ENCODE measurements at places on chromosomes 2 and 18.

GRCh38 chr2:147456779-147457178 lies 388.1 kb upstream of the ACVR2A start:
- DNase-seq: no peak

GRCh38 chr2:153068052-153068451 lies 349.6 kb downstream of the ARL6IP6 start:
- DNase-seq: no peak

GRCh38 chr2:37819186-37819585 lies 105.9 kb upstream of the RMDN2 start:
- no peak for DNase-seq

GRCh38 chr2:205585449-205586383 lies 96.6 kb upstream of the NRP2 start:
- no peak for DNase-seq

DNA sequence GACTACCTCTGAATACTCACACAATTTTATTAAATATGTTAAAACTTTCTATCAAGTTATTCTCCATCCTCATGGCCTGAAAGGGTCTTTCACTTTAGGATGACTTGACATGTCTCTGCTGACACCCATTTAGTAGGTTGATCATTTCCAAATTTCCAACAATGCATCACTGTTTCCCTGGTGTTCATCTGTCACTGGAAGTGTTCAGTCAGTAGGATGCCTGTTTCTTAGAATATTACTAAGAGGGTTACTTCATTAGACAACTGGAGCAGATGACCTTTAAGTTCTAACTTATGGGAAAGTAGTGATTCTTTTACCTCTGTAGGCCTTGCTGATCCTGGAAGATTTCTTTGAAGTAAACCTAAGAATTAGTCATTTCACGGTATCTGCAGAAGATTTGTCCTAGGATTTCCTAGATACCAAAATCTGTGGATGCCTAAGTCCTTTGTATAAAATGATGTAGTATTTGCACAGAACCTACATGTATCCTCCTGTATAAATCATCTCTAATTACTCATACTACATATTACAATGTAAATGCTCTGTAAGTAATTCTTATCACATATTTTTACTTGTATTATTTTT lies 77.7 kb downstream of the MAP3K20 start:
- no peak for DNase-seq

- no peak for DNase-seq
Observed at GRCh38 chr2:134490559-134490958, 228.2 kb downstream of the TMEM163 start.

- peak; percentile 59 for DNase-seq
Observed at GRCh38 chr2:15560140-15560987, 770 bp downstream of the NBAS start.

DNA sequence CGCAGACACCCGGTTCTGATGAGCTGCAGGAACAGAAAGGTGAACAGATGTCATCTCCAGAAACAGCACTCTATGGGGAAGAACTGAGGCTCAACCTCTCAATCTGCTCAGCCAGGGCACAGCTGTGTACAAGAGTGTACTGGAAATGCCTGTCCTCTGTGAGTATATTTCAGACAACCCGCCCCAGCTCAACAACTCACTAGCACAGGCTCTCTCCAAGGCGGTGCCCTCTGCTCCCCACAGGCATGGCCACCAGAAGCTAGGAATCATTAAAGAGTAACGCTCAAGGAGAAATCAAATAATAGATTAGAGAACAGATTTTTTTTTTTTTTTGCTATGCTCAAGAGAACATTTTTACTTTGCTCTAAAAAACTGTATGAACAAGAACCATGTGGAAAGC lies 43.8 kb downstream of the WDFY1 start:
- DNase-seq: no peak

- DNase-seq: peak; percentile 60
Observed at GRCh38 chr2:177147093-177147694, 65.4 kb upstream of the HNRNPA3 start.

DNA sequence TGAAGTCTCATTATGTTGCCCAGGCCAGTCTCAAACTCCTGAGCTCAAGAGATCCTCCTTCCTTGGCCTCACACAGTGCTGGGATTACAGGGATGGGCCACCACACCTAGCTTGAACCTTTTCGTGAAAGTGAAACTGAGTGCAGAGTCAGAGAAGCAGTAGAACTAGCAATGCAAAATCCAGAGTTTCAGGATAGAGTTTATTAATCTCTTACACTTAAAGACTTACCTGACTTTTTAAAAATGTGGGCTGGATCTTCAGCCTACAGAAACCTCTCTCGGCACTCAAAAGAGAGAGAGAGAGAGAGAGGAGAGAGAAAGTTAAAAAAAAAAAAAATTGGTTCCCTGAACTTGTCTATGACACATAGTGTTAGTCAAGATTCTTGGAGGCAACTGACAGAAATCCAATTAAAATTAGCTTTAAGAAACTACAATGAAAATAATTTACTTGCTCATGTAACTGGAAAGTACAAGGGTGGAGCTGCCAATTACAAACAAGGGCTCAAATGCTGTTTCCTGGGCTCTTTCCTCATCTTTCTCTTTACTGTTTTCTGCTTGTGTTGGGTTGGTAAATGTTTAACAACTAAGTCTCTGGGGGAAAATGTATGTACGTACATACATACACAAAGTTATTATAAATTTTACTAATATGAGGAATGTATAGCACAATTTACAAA lies 98.1 kb upstream of the CERS6 start:
- no peak for DNase-seq

GRCh38 chr2:168633200-168633599 lies 169.2 kb upstream of the NOSTRIN start:
- DNase-seq: no peak

DNA sequence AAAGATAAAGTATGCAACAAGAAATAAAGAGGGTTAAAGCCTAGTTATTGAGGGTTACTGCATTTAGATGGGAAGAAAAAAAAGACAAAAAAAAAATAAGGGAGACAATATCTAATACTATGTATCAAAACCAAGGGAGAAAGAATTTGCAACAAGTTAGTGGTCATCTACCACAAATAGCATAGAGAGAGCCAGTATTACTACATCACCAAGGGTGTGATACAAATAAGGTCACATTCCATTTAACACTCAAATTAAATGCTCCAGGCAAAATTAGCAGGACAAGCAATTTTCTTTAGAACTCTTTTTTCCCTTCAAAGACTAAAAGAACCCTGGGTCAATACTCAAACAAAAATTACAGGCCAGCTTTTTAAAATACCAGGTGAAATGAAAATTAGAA lies 115.1 kb upstream of the GULP1 start:
- DNase-seq: no peak

DNA sequence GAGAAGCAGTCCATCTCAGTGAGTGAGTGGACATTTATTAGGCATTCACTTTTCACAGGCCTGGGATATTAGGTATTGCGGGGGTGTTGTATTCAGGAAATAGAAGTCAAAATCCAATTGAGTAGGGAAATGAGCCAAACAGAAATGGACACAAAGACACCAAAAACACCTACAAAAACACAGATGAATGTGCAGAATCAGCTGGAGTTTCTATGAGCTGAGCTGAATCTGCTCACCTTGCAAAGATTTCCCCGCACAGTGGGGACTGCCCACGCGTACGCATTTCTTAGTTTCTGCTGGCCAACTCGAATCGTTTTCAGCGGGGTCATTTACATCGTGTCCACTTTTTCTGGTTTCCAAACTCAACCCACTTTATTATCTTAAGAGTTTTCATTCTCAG lies 160.0 kb downstream of the BCL2 start:
- no peak for DNase-seq

GRCh38 chr2:122239440-122239839 lies 484.0 kb downstream of the TSN start:
- no peak for DNase-seq

- DNase-seq: no peak
Observed at GRCh38 chr2:7242189-7242867, 325.1 kb downstream of the RNF144A start.

- peak; percentile 83 for DNase-seq
Observed at GRCh38 chr2:219253753-219254589, at the start of gene TUBA4A. Gene TUBA4A, minus strand, starts transcription at chr2:219253918. Its CDS starts 60 bp downstream, at chr2:219253858.

GRCh38 chr2:5692561-5693286 lies 540 bp downstream of the SOX11 start:
- no peak for DNase-seq

DNA sequence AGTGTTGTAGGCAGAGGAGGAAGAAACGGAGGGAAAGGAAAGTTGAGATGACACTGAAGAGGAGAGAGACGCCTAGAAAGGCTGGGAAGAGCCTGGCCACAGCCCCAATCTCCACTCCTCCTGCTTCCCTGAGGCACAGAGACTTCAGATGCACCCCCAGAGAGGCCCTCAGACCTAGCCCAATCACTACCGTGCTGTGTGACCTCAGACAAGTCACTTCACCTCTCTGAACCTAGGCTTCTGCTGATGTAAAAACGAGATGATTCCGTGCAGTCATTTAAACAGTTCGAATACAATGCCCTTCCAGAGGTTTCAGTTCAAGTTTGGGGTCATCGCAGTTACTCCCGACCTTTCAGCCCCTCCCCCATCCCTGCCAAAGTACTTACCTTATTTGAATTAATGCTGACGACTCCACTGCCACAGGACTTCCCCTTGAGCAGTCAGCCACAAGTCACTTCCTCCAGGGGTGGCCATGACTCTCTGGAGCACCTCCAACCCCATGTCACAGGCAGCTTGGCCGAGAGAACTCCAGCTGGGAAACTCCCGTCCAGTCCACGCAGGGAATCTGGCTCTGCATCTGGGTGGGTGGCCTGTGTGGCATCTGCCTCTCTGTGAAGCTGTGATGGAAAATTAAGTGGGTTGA lies 105.2 kb upstream of the ID2 start:
- DNase-seq: no peak

- DNase-seq: no peak
Observed at GRCh38 chr2:221270806-221271205, 301.3 kb downstream of the EPHA4 start.

DNA sequence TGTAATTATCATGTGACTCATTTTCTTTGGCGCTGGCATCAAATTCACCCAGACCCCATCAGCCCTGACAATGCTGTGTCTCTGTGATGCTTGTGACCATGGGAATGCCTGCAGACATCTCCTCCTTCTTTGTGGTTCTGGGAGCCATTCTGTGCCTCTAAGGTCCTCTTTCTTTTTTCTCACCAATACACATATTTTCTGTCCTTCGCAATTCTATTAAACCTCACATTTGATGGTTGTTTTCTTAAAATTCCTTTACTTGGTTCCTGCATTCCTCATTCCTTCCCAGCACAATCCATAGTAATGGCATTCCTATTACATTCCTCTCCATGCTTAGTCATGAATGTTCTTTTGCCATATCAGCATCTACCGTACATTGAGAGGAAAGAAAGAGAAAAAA lies 375.3 kb downstream of the PIK3C3 start:
- no peak for DNase-seq

GRCh38 chr2:96156926-96157648 lies 11.8 kb upstream of the DUSP2 start:
- DNase-seq: no peak

GRCh38 chr2:208134928-208135586 lies 5.4 kb upstream of the CRYGC start:
- DNase-seq: no peak

DNA sequence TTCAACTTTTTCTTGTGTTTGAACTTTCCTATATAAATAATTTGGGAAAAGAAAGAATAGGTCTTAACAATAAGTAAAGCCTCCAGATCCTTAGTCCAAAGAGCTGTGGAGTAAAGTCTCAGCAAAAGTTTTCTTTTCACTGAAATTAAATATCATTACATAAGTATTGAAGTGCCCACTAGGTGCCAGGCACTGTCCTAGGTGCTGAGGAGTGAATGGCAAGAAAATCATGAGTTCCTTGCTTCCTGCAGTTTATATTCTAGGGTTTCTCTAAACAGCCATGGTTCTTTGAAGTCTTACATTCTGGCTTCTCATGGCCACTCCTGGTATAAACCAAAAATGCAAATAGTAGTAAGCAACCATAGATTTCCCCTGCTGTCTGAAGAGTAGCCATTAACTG lies 59.7 kb downstream of the SPP2 start:
- no peak for DNase-seq

DNA sequence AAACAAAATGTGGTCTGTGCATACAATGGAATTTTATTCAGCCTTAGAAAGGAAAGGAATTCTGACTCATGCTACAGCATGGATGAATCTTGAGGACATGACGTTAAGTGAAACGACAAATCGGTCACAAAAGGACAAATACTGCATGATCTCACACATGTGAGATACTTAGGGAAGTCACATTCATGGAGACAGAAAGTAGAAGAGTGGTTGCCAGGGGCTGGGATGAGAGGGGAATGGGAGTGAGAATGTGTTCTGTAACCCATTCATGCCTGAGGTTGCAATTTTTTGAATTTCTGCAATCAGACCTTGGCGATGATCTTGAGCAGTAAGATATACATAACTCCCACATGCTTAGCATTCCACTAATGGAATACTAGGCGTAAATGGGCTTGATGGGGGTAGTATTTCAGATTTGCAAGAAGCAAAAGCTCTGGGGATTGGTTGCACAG lies 22.0 kb downstream of the FHL2 start:
- no peak for DNase-seq

GRCh38 chr2:1813371-1813770 lies 69.1 kb upstream of the PXDN start:
- no peak for DNase-seq

DNA sequence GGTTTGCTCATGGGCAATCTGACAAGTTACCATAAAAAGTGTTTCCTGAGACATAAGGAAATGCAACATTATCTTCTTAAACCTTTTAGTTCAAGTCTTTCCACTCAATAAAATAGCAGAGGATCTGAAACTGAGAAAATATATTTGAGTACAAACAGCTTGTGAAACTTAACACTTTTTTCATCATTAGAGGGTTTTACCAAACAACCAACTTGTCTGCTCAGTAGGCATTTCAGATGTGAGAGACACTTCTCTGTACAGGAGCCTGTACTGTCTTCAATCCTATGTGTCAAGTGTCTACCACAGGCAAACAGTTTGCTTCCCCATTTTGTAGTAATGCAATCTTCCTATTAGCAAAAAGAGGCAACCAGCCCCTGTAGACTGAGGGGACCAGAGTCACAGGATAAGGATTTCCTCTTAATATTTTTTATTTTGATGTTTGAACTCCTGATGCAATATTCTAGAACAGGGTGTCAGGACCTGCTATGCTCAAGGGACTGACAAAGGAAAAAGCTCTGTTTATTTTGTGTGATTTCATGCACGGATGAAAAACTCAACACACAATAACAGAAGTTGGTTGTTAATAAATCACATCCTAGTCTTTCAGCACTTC lies 159.1 kb upstream of the LHCGR start:
- DNase-seq: no peak

DNA sequence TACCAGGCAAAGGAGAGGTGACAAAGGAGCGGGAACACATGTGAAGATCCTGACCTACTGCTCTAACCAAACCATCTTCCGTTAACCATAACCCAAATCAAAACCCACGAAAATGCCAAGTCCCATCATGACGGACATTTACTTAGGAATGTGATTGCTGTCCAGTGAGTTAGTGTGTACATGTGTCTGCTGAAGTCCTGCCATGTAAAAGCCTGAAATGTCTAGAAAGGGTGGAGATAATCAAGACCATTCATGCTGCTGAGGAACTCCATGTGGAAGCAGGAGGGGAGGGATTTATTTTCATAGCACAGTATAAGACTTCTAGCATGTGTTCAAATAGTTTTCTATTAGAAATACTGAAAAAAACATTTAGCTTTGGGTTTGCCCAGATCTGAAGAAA lies 137.0 kb upstream of the BOD1L2 start:
- no peak for DNase-seq
